ENCODE measurements at places on chromosomes 3 and 15. TPM values are rescaled to one million over a fixed set of nuclear protein-coding genes. Genes with fewer than 3 reads are reported as not detected.
A peak's percentile ranks its signal among the peaks of the same experiment; 100 is the strongest.

GRCh38 chr3:167913219-167913835, 177.8 kb downstream of the SERPINI1 start:
- no peak overlapping the region for H3K4me3 ChIP-seq
- no peaks in the 10 kb centered on the region for H3K4me1 ChIP-seq
- H3K27me3 ChIP-seq, result no peaks in the 10 kb centered on the region

- no peaks in the 10 kb centered on the region for H3K36me3 ChIP-seq
- no peaks in the 10 kb centered on the region for H3K4me1 ChIP-seq
- DNase-seq, result no peak
- no peak overlapping the region for H3K27ac ChIP-seq
- H3K4me3 ChIP-seq, result no peak overlapping the region
Measured at GRCh38 chr3:145902166-145902565, 258.8 kb downstream of the PLOD2 start.

- peak overlapping the region; percentile 11 for H3K27ac ChIP-seq
- no peaks in the 10 kb centered on the region for H3K27me3 ChIP-seq
- no peaks in the 10 kb centered on the region for H3K4me1 ChIP-seq
- DNase-seq, result no peak
Measured at GRCh38 chr15:83733206-83733605, 79.3 kb downstream of the ADAMTSL3 start.

NUDT16 gene
- total RNA-seq, result 20.3 TPM

DNA sequence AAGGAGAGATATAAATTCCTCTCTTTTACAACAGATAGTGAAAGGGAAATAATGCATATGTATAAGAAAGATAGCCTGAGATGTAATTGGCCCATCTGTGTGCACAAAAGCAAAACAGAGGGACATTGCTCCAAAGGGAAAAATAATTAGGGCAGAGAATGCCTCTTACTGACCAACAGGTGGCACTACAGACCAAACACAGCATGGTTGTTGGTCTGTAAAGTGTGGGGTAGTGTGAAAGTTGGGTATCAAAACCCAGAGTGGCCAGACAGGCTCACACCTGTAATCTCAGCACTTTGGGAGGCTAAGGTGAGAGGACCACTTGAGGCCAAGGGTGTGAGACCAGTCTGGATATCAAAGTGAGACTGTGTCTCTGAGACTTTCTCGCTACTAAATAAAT, 4.5 kb upstream of the TLNRD1 start:
- no peaks in the 10 kb centered on the region for H3K4me1 ChIP-seq
- no peak for DNase-seq
- no peak overlapping the region for H3K4me3 ChIP-seq

DNA sequence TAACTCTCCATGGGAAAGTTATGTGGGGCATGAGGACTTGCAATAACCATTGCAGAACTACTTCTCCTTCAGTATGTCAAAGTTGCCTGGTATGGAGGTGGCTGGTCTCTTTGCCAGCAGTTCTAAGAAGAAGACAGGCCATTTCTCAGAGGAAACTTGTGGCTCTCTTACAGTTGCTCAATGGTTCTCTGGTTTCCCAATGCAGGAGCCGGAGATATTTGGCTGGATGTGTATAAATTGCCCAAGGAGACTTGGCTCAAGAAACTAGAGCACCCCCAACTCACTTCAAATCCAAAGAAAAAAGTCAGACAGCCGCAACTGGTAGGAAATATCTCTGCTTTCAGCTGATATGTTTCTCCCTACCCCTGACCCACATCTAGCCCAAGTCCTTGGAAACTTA, 24.2 kb downstream of the WDR93 start:
- no peaks in the 10 kb centered on the region for H3K4me1 ChIP-seq
- no peak overlapping the region for H3K27ac ChIP-seq
- no peaks in the 10 kb centered on the region for H3K36me3 ChIP-seq
- H3K27me3 ChIP-seq, result no peaks in the 10 kb centered on the region
- H3K4me3 ChIP-seq, result no peak overlapping the region

POPDC2 gene
- total RNA-seq, result 7.9 TPM

DNA sequence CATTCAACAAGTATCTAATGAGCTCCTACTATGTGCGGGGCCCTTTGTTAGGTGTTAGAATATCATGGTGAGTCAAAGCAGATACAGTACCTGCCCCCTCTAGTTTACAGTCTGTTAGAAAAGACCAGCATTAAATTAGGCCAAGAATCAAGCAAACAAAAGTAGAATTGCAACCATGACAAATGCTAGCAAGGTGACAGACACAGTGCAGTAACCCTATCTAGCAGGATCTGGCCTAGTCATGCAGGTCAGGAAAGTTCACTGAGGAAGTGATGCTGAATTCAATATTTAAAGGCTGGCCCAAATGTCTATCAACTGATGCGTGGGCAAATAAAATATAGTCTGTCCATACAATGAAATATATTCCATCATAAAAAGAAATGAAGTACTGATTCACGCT, 200.7 kb downstream of the RORA start:
- no peaks in the 10 kb centered on the region for H3K4me1 ChIP-seq
- no peaks in the 10 kb centered on the region for H3K27me3 ChIP-seq
- H3K4me3 ChIP-seq, result no peak overlapping the region
- no peak overlapping the region for H3K27ac ChIP-seq
- H3K36me3 ChIP-seq, result no peaks in the 10 kb centered on the region

PROS1 gene
- total RNA-seq, result 74.4 TPM

GRCh38 chr3:72810659-72811434, 37.4 kb downstream of the SHQ1 start:
- H3K27ac ChIP-seq, result no peak overlapping the region
- no peaks in the 10 kb centered on the region for H3K27me3 ChIP-seq
- H3K4me1 ChIP-seq, result no peaks in the 10 kb centered on the region

SLC30A4 gene
- total RNA-seq, result 5.9 TPM

DNA sequence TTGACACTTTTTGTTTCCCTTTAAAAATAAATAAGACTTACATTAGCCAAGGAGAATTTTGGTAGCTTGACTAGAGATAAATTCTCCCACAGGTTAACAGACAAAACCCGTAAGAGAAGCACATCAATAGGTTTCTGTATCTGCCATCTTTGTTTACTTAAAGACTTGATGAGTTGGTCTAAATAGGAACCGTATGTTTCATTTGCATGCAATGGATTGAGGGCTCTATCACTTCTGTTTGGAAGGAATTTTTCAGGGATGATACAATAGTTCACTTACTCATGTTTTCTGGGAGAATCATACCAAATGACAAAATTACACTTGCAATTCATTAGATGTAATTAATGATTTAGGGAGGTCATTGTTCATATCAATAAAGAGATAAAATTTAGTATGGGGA, 631.5 kb upstream of the NR2F2 start:
- no peak overlapping the region for H3K27ac ChIP-seq
- no peaks in the 10 kb centered on the region for H3K36me3 ChIP-seq
- no peaks in the 10 kb centered on the region for H3K4me1 ChIP-seq
- no peak for DNase-seq
- no peak overlapping the region for H3K4me3 ChIP-seq

- peaks cover 6% of the 10 kb centered on the region for H3K36me3 ChIP-seq
- peaks cover 3% of the 10 kb centered on the region for H3K4me1 ChIP-seq
- DNase-seq, result peak; percentile 41
- H3K4me3 ChIP-seq, result peak overlapping the region; percentile 97
- peak overlapping the region; percentile 95 for H3K27ac ChIP-seq
Measured at GRCh38 chr3:127674101-127674721, 1.5 kb downstream of the ABTB1 start.

All from breast epithelium (tissue), 4 donors.